Neural crest cell (in vitro differentiated cells): ENCODE measurements at places on chromosomes 6 and 20. TPM values are rescaled to one million over a fixed set of nuclear protein-coding genes. Genes with fewer than 3 reads are reported as not detected.

PPP1R3G gene
- total RNA-seq: 0.05 and 0.07 TPM in 2 replicates

GRCh38 chr20:39195582-39196021 lies 233.5 kb downstream of the DHX35 start:
- DNase-seq: peak; percentile 17

GRCh38 chr6:45625191-45625664 lies 247.5 kb upstream of the SUPT3H start:
- DNase-seq: no peak

PEX6 gene
- total RNA-seq: 21.7 and 22.5 TPM in 2 replicates

- DNase-seq: no peak
Measured at GRCh38 chr6:106060167-106060566, 26.0 kb upstream of the PRDM1 start.

- no peak for DNase-seq
Measured at GRCh38 chr6:139490482-139490881, 116.0 kb upstream of the CITED2 start.

PLCB1 gene
- 10.7 and 13.7 TPM in 2 replicates for total RNA-seq

- DNase-seq: no peak
Measured at GRCh38 chr20:44001667-44002596, 87.3 kb downstream of the TOX2 start.
